IMR-90 (cell line): ENCODE measurements at places on chromosomes 6 and 20.

- no peak for DNase-seq
Measured at GRCh38 chr6:148317739-148318138, 24.9 kb upstream of the SASH1 start.

GRCh38 chr6:157861814-157862213 is 38.8 kb downstream of the SNX9 start:
- peak; percentile 71 for DNase-seq

GRCh38 chr6:129695373-129696027 is 14.5 kb downstream of the ARHGAP18 start:
- DNase-seq: no peak

DNA sequence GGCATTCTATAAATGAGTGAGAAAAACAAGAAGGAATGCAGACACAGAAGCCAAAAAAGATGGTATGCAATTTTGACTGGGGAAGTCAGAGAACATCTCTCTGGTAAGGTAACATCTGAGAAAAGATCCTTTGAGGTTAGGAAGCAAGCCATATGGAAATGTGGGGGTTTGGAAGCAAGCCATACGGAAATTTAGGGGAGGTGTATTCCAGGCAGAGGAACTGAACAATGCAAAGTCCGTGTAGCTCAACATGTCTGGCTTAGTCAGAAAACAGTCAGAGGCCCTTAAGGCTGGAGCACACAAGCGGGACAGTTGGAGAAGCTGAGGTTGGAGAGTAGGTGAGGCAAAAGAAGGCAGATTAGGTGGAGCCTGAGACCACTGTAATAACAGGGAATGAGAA is 35.3 kb downstream of the RALGAPA2 start:
- DNase-seq: no peak

GRCh38 chr6:120447605-120448004 is 886.7 kb downstream of the TBC1D32 start:
- DNase-seq: no peak

GRCh38 chr6:170279977-170280688 is 10.7 kb downstream of the DLL1 start:
- peak; percentile 12 for DNase-seq

DNA sequence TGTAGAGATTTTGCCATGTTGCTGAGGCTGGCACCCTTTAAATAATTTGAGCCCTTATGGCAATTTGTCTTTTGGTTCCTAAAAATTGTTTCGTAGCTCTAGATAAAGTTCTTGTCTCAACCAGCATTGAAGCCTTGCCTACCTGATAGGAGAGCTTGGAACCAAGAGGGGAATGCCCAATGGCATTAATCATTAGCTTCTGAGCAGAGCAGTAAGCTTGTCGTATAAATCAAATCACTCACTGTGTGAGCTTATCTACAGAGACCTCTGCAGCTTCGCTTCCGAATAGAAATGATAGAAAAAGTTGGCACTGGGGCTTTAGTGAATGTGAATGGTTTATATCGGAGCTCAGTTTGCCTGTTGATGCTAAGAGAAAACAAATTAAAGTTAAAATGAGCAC is 10.7 kb downstream of the ANKRD6 start:
- no peak for DNase-seq

GRCh38 chr20:11344939-11345338 is 572.8 kb upstream of the BTBD3 start:
- DNase-seq: no peak

GRCh38 chr6:152356662-152357061 is 280.5 kb downstream of the SYNE1 start:
- DNase-seq: peak; percentile 47

DNA sequence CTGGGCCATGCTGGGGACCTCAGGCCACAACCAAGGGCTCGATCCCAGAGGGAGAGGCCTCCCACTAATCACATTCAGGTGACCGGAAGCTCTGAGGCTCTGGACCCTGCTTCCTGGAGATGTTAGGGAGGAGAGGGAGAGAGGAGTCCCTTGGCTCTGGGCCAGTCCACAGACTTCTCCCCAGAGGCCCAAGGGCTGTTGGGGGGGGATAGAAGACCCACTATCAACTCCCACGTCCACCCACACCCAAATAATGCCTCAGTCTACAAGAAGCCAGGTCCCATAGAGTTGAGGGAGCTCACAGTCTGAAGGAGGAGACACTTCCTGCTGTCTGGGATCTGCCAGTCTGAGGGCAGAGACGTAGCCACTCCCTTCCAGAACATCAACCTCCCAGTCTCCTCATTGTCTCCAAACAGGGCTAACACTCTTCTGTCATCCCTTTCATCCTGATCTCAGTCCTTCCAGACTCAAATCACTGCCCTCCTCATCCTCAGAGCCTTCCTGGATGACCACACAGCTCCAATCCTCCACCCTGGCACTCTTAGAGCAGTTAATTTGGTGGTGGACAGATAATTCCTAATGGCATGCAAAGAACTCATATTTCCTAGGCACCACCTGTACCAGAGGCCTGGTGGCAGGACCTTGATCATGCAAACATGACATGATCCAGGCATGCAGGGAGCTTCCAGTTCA is 69.9 kb downstream of the MRPL14 start:
- peak; percentile 34 for DNase-seq

DNA sequence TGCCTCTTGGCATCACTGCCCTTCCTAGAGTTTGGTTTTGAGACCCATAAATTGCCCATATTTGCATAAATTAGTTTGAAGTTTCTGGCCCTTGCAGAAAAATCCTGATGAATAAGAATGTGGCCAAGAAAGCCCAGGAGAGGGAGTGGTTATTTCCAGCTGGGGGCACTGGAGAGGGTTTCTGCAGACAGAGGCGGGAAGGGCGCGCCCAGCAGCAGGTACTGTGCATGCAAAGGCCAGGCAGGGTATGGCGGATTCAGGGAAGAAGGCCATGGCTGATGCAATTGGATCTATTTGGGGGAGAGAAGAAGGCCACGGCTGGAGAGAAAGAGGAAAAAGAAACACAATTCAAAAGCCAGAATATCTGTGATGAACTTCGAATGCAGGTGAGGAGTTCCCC is 48.2 kb upstream of the PXDC1 start:
- DNase-seq: no peak

- DNase-seq: no peak
Measured at GRCh38 chr20:50674138-50674825, 17.1 kb downstream of the RIPOR3 start.

DNA sequence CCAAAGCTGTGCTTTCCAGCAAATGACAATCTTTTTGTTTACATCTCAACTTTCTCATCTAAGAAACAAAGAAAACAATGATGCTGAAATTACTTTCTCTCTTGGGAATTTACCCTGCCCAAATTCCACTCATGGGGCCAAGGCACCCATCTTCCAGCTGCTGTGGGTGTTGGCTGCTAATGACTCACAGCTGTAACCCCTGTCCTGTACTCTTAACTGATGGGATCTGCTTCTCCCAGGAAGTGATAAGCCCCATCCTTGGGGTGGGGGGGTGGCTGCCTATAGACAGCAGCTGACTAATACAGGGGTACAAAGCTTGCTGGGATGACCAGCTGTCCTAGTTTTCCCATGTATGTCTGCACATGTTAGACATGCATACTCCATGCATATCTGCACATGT is 938.6 kb downstream of the C6orf118 start:
- no peak for DNase-seq

DNA sequence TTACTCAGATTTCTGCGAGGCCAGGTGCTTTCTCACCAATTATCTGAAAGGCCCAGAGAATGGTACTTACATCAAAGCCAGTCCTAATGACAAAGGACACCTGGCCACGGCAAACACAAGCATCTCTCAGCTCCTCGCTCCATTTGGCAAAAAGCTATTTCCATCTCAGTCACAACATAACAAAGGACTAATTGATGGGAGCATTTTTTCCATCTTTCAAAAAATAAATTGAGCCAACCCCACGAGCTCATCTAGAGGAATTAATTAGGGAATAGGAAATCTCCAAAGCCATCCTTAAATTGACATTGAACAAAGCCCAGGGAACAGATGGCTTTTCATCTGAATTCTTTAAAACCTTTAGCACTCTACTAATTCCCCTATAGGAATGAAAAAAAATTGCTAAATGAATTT is 236.7 kb downstream of the HAO1 start:
- no peak for DNase-seq

GRCh38 chr6:113358063-113358583 is 499.0 kb upstream of the MARCKS start:
- DNase-seq: no peak

DNA sequence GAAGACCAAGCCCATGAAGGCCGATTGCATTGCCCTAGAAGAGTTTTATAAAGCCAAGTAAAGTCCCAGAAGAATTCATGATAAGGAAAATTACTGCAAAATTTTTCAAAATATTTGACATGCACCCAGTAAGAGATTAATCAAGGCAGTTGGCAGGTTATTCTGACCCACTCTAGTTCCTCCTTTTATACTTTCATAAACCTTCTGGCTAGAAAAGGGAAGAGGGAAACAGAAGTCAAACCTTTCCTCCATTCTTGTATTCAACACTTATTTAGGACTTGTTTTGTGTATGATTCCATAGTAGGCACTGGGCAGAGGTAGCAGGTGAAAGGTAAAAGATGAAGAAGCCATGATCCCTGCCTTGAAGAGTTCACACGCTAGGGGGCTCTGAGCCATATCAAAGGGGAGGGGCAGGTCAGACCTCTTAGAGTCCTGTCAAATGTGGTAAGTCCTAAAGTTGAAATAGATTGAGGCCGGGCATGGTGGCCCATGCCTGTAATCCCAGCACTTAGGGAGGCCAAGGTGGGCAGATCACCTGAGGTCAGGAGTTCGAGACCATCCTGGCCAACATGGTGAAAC is 85.4 kb downstream of the NDUFAF5 start:
- DNase-seq: no peak

- DNase-seq: no peak
Measured at GRCh38 chr6:15396808-15397207, 150.9 kb downstream of the JARID2 start.

- DNase-seq: peak; percentile 36
Measured at GRCh38 chr20:43963233-43963632, 48.6 kb downstream of the TOX2 start.

DNA sequence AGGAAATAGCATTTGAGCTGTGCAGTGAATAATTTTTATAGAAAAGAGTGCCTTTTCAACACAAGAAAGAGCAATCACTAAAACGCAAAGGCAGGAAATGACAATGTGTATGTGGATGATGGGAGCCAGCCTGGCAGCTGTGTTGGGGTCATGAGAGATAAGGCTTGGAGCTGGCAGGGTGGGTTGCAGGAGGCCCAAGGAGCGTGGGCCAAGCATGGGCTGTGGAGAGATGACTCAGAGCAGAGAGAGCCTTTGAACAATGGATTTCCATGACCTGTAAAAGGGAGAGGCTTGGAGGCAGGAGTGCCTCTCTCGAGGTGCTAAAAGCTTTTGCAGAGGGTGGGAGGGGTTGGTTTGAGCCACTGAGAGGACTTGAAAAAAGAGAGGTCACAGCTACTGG is 6.6 kb upstream of the TBC1D7 start:
- no peak for DNase-seq

DNA sequence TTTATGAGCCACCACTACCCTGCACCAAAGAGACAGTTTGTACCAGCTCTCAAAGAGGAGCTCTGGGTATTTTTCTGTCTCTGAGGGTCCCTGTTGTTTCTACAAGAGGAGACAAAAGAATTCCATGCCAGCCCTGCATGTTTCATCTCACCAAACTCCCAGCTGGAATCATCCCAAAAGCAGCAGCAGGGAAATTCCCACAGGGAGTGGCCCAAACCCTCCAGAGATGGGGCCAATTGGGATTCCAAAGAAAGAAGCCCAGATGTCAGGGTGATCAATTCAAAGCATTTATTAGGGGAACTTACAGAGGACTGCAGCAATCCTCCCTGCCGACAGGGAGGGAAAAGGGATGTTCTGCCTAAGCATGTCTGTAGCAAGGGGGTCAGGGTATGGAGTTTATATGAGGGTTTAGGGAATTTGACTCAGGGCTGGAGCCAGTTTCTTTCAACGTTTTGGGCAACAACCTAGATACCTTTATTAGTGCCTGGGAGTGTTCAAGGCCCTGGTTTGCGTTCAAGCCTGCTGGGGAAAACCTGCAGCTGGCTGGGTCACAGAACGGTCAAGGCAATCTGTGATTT is 47.2 kb downstream of the MUC22 start:
- DNase-seq: peak; percentile 63

DNA sequence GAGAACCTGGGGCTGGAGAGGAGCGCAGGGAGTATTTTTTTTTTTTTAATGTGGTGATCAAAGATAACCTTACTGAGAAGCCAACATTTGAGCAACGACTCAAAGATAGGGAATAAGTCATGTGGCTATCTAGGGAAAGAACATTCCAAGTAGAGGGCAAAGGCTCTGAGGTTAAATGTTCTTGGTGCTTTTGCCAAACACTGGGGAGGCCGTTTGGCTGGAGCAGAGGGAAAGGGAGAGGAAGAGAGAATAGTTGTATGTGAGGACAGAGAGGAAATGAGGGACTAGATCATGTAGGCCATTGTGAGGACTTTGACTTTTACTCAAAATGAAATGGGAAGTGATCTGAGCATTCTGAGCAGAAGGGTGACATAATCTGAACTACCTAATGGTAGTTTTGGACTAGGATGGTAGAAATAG is 27.8 kb downstream of the ACSS2 start:
- DNase-seq: no peak

DNA sequence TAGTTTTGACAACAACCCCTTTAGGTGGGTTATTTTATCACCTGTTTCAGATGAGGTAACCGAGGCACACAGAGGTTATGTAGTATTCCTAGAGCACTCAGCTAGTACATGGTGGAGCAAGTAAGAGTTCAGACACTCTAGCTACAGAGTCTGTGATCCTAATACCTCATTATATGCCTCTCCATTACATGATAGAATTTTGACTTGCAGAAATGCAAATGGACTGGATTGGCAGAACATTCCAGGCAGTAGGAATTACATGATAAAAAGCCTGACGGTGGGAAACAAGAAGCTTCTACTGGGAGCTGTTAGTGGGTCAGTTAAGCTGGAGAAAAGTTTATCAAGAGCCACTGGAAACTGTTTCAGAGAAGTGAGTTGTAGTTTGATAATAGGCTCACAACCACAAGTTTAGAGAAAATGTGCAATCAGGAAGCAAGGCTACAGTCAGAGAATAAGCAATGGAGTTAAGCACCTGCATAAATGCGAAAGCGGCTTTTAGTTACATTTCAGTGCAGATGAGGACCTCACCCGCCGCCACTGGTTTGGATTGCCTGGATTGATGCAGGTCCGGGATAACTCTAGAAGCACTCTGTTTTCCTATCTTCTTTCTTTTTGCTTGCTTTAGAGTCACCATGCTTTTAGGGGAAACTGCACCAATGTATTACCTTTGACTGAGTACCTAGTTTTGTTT is 34.7 kb upstream of the MYLK2 start:
- DNase-seq: no peak

- DNase-seq: no peak
Measured at GRCh38 chr6:104788400-104788799, 71.3 kb downstream of the HACE1 start.

DNA sequence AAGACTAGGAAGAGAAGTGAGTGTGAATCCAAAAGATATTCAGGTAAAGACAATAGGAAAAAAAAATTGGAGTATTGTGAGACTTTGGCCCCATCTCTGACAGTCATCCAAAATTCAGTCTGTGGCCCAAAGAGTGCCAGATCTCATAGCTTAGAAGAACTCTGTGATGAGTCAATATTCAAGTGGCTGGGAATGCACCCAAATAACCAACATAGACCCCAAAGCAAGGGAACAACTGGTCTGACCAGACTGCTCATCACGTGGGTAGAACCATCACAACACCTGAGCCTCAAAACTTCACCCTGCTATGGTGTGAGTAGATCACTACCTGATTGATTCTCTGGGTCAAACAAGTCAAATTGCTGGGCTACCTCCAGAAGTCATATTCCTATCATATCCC is 51.1 kb upstream of the TRDN start:
- DNase-seq: no peak
